Stimulated activated CD8-positive, alpha-beta memory T cell treated with anti-CD3 and anti-CD28 coated beads, Interleukin-7, amount 100 ng/mL, for 24 hours (primary cell): ENCODE measurements at places on chromosomes 16 and 17.

DNA sequence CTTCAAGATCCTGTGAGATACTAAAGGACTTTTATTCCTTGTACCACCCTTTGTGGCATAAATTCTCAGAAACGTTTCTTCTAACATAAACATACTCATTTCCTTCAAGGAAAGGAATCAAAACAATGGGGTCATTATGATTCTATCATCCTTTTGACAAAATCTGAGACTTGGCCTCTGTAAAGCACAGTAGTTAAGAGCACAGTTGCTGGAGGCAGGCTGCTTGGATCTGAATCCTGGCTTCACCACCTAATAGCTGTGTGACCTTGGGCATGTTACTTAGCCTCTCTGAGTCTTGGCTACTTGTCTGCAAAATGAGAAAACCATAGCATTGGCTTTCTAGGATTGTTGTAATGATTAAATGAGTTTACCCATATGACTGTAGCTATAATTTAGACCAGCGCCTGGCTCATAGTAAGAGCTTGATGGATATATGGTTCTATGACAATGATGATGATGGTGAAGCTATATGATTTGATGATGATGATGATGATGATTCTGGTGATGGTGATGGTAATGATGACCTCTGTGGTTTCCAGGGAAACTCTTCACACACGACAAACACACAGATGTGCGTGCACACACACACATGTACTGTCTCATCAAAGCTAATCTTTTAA, 6.1 kb upstream of the KRT31 start:
- no peak for DNase-seq

- no peak for DNase-seq
Measured at GRCh38 chr16:89619840-89620239, 6.4 kb downstream of the DPEP1 start.

DNA sequence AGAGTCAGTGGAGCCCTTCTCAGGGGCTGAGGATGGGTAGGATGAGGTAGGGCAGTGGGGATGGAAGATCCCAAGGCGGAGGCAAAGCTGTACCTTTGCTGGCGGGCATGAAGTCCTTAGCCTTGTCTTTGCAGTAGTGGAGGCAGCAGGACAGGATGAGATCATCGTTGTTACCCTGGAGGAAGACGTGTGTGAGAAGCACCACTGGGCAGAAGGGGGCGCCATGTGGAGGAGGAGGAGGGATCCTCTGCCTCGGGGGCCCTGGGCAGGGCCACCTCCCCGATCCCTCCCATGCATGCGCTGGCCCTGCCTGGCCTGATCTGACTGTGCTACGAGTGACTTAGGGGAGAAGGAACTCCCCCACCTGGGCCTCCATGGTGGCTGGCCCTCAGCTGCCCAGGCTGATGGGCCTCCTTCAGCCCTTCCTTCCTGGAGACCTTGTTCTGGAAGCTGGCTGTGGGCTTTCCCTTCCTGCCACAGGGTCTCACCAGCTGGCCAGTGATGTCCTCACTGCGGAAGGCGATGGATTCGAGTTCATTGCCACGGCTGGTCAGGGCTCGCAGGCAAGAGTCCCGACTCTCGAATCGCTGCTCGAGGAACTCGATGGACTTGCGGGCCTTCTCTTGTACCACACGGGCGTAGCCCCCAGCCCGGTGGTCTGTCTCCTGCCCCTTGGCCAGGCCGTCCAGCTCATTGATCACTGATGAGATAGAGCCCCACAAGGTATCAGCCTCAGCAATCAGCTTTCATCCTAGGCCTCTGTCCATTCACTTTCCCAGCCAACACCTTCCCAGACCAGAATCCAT, 10.3 kb downstream of the HIC1 start:
- peak; percentile 52 for DNase-seq

DNA sequence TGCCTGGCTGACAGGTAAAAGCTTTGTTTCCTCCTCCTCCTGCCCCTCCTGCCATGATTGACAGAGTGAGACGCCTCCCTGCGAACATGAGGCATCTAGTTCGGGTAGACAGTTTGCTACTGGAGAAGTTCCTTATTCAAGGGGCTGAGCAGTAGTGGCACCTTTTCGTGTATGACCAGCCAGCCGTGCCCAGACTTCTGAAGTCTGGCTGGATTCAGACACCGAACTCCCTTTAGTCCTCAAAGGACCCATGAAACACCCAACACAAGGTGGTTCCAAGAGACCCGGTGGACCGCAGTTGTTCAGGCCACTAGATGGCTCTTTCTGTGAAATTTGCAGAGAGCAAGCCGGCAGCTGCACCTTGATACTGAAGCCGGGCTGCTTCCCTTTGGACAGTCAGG, 192.8 kb downstream of the XYLT1 start:
- no peak for DNase-seq

DNA sequence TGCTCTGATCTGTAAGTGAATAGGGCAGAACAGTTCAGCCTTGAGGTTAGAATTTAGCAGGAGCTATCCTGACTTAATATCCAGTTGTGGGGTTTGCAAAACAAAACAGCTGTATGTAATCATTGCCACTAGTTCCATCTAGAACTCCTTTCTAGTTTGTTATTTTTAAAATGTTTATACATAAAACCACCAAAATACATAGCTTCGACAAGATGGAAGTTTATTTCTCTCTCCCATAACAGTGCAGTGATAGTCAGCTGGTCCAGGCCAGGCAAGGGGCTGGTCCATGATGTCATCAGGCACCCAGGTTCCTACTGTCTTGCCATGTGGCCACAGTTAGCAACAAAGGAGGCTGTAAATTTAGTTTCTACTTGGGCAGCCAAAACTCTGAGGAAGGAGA, 10.5 kb upstream of the PLK1 start:
- DNase-seq, result no peak

- no peak for DNase-seq
Measured at GRCh38 chr16:81442916-81443687, 1.5 kb upstream of the CMIP start.

GRCh38 chr17:39200070-39200879, at the start of gene RPL19:
RPL19 (plus strand) TSS chr17:39200283; CDS start chr17:39200345, 62 bp downstream.
- peak; percentile 51 for DNase-seq

- DNase-seq, result no peak
Measured at GRCh38 chr17:72416054-72416675, 295.3 kb downstream of the SOX9 start.

GRCh38 chr16:69397821-69398521, 12.2 kb upstream of the TERF2 start:
- DNase-seq, result no peak

- no peak for DNase-seq
Measured at GRCh38 chr17:63543822-63544420, 6.4 kb upstream of the DCAF7 start.

DNA sequence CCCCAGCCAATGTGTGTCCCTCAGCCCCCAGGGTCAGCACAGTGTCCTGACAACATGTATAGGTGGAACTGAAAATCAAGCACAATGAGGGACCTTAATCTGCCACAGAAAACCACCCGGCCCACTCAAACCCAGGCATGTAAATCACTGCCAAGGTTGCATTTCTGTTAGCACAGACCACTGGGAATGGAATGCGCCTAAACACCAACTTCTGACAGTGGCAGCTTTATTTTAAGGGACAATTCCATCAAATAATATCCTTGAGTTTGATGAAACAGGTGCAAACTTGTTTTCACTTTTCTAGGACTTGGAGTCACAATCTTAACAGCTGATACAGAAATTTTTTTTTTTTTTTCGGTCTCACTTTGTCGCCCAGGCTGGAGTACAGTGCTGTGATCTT, 37.3 kb upstream of the MRPS23 start:
- DNase-seq, result no peak

DNA sequence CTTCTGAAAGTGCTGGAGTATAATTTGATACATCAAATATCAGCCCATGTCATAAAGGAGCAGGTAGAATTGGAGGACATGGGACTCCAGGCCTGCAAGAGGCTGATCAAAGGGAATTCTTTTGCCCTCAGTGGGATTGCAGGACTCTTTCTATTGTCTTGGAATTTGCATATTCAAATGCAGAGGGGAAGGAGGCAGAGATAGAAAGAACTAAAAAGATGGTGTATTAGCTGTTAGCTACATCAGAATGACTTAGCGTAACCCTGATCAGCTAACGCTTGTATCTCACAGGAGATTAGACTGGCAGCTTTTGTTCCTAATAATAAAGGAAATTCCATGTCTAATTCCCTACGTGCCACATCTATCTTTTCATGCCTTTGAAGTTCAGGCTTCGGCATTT, 1014.7 kb upstream of the RBFOX1 start:
- no peak for DNase-seq

GRCh38 chr17:1008008-1008761, 11.3 kb downstream of the TIMM22 start:
- DNase-seq, result no peak

DNA sequence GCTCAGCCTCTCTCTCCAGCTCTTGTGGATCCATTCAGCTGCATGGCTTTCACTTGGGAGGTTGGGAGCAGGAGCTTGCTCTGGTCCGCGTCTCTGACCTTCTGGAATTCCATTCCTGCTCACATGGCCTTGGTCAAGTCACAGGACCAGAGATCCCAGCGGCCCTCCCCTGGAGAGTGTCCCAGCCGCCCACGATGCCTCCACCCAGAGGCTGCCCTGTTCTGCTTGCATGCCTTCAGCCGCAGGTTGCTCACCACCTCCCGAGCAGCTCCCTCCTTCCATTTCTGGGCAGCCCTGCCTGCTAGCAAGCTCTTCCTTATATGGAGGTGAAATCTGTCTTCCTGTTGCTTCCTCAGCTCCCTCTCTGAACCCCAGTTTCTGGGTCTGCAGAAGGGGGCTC, 32.6 kb downstream of the RAI1 start:
- DNase-seq, result no peak

DNA sequence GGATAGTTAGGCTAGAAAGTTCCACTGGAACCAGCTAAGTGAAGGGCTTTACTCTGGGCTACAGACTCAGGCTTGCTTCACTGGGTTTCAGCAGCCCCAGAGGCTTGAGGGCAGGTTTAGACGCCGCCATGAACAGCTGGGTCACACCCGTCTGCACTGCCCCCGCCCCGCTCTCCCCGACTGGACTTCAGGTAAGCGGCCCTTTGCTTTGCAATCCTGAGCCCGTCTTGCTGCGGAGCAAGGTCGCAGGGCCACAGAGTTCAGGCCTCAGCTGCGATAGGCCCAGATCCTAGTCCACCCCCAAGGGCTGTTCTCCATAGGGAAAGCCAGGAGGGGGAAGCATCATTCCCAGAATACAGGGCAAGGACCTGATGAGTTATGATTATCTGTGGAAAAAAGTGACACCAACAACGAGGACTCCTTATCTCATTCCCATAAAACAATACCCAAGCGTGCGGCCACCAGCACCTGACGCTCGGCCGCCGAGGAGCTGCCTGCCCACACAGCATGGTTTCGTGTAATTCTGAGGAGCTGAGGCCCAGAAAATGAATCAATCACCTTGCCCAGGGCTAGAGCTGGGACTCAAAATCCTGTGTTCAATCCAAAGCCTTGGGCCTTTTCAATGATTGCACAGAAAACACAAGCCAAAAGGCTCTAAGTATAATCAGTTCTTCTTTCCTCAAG, 20.4 kb downstream of the MEAK7 start:
- no peak for DNase-seq

GRCh38 chr17:4256952-4257351, 6.8 kb downstream of the ANKFY1 start:
- no peak for DNase-seq

DNA sequence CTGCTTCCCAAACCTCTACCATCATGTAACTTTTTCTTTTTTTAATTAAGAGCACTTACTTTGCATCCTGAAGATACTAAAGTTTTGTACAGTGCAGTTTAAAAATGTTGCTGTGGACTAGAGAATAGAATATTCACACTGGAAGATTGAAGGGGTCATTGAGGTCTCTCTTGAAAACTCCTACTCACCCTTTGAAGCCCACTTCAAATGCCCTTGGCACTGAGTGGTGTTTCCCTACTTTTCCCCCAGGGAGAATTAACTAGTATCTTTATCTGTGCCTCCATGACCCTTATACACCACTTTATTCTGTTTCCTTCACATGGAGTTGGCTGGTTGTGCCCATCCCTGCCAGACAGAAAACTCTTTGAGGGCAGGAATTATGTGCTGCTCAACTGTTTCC, 19.6 kb upstream of the CRHR1 start:
- no peak for DNase-seq

DNA sequence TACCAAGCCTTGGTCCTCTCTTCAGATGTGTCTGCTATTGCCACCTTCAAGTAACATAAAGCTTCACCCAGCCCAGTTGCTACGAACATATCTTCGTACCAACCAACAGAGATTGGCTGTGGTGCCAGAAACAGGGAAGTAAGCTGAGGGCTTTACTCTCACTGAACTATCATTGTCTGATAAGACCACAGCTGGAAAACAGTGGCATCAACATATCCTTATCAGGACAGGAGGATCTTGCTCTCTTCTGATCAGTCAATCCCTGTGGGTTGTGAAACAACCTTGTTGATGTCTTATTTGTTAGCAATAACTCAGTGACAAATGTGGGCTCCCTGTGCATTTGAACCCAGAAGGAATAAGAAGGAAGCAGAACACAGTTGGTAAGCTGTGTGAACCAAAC, 446.3 kb upstream of the MAF start:
- no peak for DNase-seq

GRCh38 chr17:38996660-38997337, 29.6 kb upstream of the FBXO47 start:
- no peak for DNase-seq

DNA sequence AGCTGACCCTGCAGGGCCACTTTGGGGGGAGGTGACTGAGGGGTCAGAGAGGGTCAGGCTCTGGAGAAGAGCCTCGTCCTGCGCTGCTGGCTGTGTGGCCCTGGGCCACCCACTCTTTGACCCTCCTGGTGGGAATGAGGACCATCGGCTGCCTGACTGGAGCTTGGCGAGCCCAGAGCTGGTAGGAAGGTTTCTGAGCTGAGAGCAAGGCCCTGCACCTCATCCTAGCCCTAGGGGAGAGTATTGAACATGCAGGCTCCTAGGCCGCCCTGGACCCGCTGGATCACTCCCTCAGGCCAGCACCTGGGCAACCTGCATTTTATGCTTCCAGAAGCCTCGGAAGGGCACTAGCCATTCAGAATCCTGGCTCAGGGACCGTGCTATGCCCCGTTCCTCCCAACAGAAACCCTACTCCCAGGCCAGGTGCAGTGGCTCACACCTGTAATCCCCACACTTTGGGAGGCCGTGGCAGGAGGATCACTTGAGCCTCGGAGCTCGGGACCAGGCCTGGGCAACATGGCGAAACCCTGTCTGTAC, 14.5 kb downstream of the MAP2K3 start:
- DNase-seq, result no peak
